ENCODE measurements at places on chromosomes 4 and X.

- no peak for DNase-seq
Observed at GRCh38 chr4:40405193-40405592, 70.1 kb downstream of the CHRNA9 start.

DNA sequence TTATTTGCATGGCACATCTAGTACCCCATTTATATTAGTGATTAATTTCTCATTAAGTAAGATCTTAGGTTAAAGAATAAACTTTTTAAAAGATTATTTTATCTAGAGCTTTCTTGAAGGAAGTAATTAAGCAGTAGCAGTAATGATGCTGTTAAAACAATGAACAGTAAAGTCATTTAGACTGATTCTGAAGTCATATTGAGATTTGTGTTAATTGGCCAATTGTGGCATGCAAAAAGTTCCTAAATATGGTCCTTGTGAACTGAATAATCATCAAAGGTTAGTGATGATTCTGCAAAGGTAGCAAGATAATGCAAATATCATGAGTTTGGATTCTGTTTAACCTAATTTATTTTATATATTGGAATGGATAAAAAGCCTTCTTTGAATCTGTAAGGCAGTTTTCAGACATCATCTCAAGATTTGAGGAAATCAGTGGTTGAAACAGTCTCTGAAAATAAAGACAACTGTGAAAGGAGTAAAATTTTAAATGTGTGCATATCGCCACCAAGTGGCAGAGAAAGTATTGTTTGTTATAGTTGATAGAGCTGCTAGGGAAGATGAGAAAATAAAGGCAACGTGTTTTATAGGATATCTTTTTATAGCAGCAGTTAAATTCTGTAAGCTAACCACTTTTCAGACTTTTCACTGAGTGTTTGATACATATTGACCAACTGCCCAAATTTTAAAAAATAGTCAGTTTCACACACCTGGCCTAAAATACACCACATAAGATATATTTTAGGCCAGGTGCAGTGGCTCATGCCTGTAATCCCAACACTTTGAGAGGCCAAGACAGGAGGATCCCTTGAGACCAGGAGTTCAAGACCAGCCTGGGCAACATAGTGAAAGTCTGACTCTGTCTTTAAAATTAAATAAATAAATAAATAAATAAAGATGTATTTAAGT lies 79.6 kb downstream of the CCKAR start:
- peak; percentile 50 for DNase-seq

DNA sequence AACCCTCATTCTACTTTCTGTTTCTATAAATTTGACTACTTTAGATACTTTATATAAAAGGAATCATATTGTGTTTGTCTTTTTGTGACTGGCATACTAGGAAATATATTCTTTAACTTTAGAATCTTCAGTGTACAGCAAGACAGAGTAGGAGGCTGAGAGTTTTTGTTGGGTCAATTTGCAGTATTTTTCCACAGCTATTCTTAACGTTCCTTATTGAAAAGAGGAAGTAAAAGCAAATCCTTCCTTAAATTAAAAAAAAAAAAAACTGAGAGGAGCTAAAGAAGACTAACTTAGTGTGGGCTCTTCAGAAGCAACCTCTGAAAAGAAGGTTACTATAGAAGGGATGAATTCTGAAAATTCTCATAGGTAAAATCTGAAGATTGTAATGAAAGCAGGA lies 1194.6 kb downstream of the ADGRL3 start:
- no peak for DNase-seq

GRCh38 chrX:150365051-150365989 lies 2.2 kb downstream of the MAMLD1 start:
- DNase-seq: peak; percentile 85

DNA sequence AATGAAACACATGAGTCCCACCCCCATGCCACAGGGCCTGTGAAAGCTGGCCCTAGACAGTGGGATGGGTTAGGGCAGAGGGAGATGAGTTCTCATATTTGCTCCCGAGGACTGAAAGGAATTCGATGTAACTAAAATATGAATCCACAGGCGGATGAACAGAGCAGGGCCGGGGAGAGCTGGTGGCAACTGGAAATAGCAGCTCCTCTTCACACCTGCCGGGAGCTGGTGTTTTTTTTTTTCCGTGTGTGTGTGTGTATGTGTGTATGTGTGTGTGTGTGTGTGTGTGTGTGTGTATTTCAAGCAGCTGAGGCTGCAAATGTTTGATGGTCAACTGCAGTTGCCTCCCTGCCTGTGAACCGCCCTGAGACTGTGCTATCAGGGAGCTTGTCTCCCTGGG lies 115.1 kb upstream of the PSAPL1 start:
- DNase-seq: no peak

GRCh38 chr4:76430519-76431388 lies 4.3 kb upstream of the SHROOM3 start:
- DNase-seq: peak; percentile 73
